Astrocyte (in vitro differentiated cells and primary cell): ENCODE measurements at places on chromosomes 7 and 10. TPM values are rescaled to one million over a fixed set of nuclear protein-coding genes. Genes with fewer than 3 reads are reported as not detected.

Gene VIPR2
- total RNA-seq = 0.43 and 0.68 TPM in 2 replicates

Gene KCP
- total RNA-seq = 0.20 and 0.41 TPM in 2 replicates

Gene VWDE
- 0.77 and 1.8 TPM in 2 replicates for total RNA-seq

Gene ZCWPW1
- total RNA-seq = 2.1 and 2.6 TPM in 2 replicates

Gene VWA2
- total RNA-seq = 0.25 TPM in 1 of 2 replicates, not detected in the other

Gene UNCX
- total RNA-seq = not detected in 2 replicates

- H3K27me3 ChIP-seq = peaks cover 7% of the 10 kb centered on the region
- H3K4me3 ChIP-seq = no peak overlapping the region
- DNase-seq = peak; percentile 49
Measured at GRCh38 chr10:15436696-15437095, 65.6 kb upstream of the FAM171A1 start.

DNA sequence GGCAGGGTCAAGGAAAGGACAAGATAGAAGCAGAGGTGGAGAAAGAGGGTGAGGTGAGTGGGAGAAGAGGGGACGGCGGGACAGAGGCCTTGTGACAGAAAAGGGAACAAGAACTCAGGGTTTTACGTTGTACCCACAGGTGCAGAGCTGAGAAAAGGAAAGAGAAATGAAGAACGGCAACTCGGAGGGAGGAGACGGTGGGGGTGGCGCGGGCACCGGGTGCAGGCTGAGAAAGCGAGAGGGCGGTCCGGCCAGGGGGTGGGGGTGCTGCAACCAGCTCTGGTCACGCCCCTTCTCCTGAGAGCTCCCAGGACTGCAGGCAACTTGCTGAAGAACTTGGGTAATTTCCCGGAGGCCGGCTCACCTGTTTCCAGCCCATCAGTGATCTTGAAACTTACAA, 65.3 kb downstream of the CARD11 start:
- peaks cover 7% of the 10 kb centered on the region for H3K27me3 ChIP-seq
- DNase-seq = no peak
- H3K36me3 ChIP-seq = no peaks in the 10 kb centered on the region
- H3K4me3 ChIP-seq = no peak overlapping the region
- no peaks in the 10 kb centered on the region for H3K4me1 ChIP-seq

- H3K27ac ChIP-seq = no peak overlapping the region
- H3K27me3 ChIP-seq = no peaks in the 10 kb centered on the region
- DNase-seq = peak; percentile 12
- H3K4me3 ChIP-seq = no peak overlapping the region
- no peaks in the 10 kb centered on the region for H3K36me3 ChIP-seq
Measured at GRCh38 chr7:133434246-133434865, 181.5 kb downstream of the EXOC4 start.

DNA sequence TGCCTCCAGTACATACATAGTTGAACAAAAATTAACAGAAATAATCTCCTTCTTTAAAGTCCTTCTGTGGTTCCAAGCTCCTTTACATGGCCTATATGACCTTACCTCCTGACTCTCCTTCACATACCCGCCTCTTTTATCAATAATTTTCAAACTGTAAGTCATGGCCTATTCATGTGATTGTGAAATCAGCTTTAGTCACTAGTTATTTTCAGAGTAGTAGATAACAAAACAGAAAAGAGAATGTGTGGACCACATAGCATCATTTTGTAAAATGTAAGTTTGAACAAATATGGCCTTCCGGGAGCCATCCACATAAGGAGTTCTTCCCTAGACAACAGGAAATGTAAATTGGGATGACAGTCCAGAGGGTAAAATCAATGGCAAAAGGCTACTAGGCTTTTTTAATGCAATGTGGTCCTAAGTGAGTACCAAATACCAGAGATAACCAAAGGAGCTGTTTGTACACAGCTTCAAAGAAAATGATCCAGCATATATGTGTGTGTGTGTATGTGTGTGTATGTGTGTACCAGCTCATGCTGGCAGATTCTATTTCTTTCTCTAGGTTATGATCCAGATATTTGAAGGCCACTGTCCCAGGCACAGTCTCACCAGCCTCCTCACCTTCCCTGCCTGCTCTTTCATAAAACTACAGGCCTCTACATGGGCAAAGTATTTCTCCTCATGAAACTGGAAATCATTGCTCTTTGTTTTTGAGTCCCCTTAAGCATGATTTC, 12.3 kb upstream of the FAM133B start:
- H3K27ac ChIP-seq = no peak overlapping the region
- no peak for DNase-seq
- H3K27me3 ChIP-seq = no peaks in the 10 kb centered on the region
- peaks cover 17% of the 10 kb centered on the region for H3K36me3 ChIP-seq

DNA sequence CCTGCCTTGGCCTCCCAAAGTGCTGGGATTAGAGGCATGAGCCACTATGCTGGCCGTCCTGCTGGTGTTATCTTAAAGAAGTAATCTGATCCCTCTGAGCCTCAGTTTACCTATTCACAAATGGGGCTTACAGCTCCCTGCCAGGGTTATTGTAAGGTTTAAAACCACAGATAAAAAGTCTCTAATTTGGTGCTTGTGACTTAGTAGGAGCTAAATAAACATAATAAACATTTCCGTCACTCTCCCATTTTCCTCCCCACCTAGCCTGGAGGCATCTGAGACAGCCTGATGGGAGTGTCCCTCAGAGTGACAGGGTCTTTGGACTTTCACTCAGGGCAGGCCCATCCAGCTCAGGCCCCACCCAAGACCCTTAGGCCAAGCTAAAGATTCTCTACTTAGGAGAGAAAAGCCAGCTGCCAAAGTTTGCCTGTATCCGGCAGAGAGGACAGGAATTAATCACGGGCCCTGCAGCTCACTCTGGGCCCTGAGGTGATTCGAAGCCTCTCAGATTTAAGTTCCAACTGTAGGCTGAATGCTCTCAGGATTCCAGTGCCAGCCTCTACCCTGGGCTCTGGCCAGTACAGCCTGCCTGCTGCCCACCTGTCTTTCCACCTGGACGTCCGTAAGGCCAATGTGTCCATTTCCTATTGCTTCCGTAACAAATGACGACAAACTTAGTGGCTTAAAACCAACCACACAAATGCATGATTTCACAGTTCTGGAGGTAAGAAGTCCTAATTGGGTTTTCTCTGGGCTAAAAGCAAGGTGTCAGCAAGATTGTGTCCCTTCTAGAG, 21.8 kb upstream of the DUSP5 start:
- no peaks in the 10 kb centered on the region for H3K36me3 ChIP-seq
- H3K4me1 ChIP-seq = peaks cover 11% of the 10 kb centered on the region
- no peak for DNase-seq
- no peak overlapping the region for H3K4me3 ChIP-seq
- no peak overlapping the region for H3K27ac ChIP-seq

DNA sequence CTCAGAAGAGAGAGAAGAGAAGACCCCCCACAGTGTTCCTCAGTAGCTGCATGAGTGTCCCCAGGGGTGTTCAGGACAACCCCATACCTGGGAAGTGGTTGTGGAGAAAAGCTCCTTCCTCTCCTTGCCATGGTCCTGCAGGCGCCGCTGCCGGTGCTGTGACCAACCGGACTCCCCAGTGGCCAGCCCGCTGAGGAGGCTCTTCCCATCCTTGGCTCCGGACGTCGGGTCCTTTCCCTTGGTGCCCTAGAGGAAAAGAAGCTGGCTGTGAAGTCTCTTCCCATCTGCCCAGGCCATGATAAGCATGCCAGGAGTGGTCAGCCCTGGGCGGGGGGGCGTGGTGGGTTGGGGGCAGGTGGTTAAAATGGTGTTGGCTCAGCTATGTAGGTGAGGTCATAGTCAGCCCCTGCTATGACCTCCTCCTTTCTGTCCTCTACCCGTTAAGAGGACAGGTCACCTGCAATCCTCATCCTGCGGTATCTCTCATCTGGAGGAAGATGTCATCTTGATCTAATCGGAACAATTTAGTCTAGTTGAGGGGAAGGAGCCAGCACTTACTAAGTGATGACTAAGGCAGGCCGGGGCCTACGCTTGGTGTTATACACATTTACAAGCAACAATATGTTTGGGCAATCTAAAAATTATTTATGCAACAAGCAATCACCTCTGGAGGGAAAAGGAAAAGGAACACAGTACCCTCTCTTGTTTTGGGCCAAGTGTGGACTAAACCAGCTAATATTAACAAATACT, 13.2 kb downstream of the WDR91 start:
- peak overlapping the region; percentile 6 for H3K27ac ChIP-seq
- peaks cover 4% of the 10 kb centered on the region for H3K36me3 ChIP-seq
- H3K4me1 ChIP-seq = peaks cover 21% of the 10 kb centered on the region

- H3K36me3 ChIP-seq = no peaks in the 10 kb centered on the region
- no peak overlapping the region for H3K27ac ChIP-seq
- DNase-seq = peak; percentile 18
- H3K4me1 ChIP-seq = no peaks in the 10 kb centered on the region
- H3K4me3 ChIP-seq = no peak overlapping the region
- H3K27me3 ChIP-seq = no peaks in the 10 kb centered on the region
Measured at GRCh38 chr7:111796671-111797070, 234.4 kb upstream of the IMMP2L start.

- DNase-seq = no peak
- H3K27me3 ChIP-seq = no peaks in the 10 kb centered on the region
- no peaks in the 10 kb centered on the region for H3K4me1 ChIP-seq
- no peak overlapping the region for H3K4me3 ChIP-seq
- H3K36me3 ChIP-seq = no peaks in the 10 kb centered on the region
Measured at GRCh38 chr7:35565927-35566326, 129.0 kb downstream of the HERPUD2 start.

GRCh38 chr10:63651864-63652263, 130.7 kb downstream of the REEP3 start:
- H3K27me3 ChIP-seq = no peaks in the 10 kb centered on the region
- no peak overlapping the region for H3K4me3 ChIP-seq
- no peak for DNase-seq
- H3K36me3 ChIP-seq = no peaks in the 10 kb centered on the region
- H3K4me1 ChIP-seq = no peaks in the 10 kb centered on the region

DNA sequence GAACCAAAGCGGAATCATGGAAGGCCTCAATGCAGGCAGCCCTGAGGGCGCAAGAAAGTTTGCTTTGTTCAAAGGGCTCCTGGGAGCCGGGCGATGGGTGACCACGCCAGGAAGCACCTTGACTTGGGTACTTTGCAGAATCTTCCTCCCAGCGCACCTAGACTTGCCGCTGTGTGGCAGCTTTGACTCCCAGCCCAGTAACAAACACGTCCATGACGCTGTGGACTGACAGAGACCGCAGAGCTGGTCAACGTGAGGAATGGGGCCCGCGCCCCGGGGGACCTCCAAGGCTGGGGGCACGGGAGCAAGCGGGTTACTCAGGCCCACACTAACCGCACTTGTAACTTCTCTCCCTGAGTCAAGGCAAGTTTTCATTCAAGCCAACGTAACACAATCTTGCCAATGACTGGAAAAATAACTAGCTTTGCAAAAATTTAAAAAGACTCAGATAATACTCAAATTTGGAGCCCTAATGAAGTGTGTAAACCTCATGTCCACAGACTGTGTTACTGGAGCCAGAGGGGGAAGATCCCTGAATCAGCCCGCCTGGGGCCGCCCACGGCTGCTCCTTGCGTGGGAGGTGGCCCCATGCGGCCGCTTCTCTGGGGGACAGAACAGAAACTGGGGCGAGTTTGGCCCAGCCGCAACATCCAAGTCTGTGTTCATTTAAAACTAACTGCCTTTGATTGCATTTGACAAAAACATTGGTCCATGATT, 130.8 kb downstream of the DNAJB6 start:
- H3K4me3 ChIP-seq = no peak overlapping the region
- DNase-seq = no peak
- H3K27ac ChIP-seq = no peak overlapping the region

GRCh38 chr10:59055045-59055444, 121.4 kb upstream of the PHYHIPL start:
- DNase-seq = no peak
- no peaks in the 10 kb centered on the region for H3K4me1 ChIP-seq
- H3K27me3 ChIP-seq = peaks cover 18% of the 10 kb centered on the region
- H3K4me3 ChIP-seq = no peak overlapping the region

- H3K4me1 ChIP-seq = peaks cover 2% of the 10 kb centered on the region
- H3K4me3 ChIP-seq = no peak overlapping the region
- peaks cover 39% of the 10 kb centered on the region for H3K36me3 ChIP-seq
Measured at GRCh38 chr7:38220452-38220851, 42.4 kb downstream of the STARD3NL start.

GRCh38 chr7:135697276-135698049, 30.5 kb downstream of the SLC13A4 start:
- DNase-seq = no peak
- H3K36me3 ChIP-seq = no peaks in the 10 kb centered on the region
- no peaks in the 10 kb centered on the region for H3K4me1 ChIP-seq
- H3K27ac ChIP-seq = no peak overlapping the region
- no peak overlapping the region for H3K4me3 ChIP-seq
- H3K27me3 ChIP-seq = no peaks in the 10 kb centered on the region

- DNase-seq = no peak
- no peak overlapping the region for H3K27ac ChIP-seq
- no peaks in the 10 kb centered on the region for H3K36me3 ChIP-seq
- no peaks in the 10 kb centered on the region for H3K4me1 ChIP-seq
- no peak overlapping the region for H3K4me3 ChIP-seq
- no peaks in the 10 kb centered on the region for H3K27me3 ChIP-seq
Measured at GRCh38 chr10:82969405-82969804, 1094.4 kb downstream of the NRG3 start.

- peak overlapping the region; percentile 86 for H3K27ac ChIP-seq
- no peak for DNase-seq
- H3K4me3 ChIP-seq = no peak overlapping the region
- peaks cover 33% of the 10 kb centered on the region for H3K4me1 ChIP-seq
Measured at GRCh38 chr7:74092321-74092963, 8.8 kb downstream of the LIMK1 start.

- no peak overlapping the region for H3K27ac ChIP-seq
- H3K4me1 ChIP-seq = no peaks in the 10 kb centered on the region
- DNase-seq = no peak
- H3K4me3 ChIP-seq = no peak overlapping the region
Measured at GRCh38 chr7:125127304-125127703, 197.7 kb upstream of the POT1 start.

DNA sequence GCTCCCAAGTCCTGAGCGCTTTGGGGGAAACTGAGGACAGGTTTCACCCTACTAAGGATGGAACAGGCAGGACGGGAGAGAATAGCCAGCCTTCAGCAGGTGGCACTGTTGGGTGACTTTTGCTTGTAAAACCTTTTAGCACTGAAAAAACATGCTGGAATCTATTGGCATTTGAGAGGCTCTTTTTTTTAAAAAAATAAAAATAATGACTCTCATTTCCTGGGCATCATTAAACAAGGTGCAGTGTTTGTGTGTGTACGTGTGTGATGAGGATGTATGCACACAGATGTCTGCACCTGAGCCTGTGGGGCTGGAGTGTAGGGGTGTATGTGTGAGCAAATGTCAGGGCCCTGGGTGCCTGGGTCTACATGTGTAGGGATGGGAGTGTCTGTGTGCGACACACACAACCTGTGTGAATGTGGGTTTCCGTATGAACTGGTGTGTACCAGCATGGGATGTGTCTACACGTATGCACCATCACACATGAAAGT, 177.9 kb downstream of the RPS24 start:
- peak; percentile 24 for DNase-seq
- H3K27ac ChIP-seq = no peak overlapping the region
- H3K4me1 ChIP-seq = peaks cover 12% of the 10 kb centered on the region

DNA sequence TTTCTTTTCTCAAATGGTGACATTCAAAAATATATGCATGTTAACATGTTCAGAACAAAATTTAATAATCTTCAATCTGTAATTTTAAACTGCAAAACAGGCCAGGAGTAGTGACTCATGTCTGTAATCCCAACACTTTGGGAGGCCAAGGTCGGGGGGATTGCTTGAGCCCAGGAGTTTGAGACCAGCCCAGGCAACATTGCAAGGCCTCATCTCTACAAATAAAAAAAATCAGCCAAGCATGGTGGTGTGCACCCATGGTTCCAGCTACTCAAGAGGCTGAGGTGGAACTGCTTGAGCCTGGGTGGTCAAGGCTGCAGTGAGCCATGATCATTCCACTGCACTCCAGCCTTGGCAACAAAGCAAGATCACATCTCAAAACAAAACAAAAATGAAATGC, 394.3 kb downstream of the PARD3 start:
- no peak for DNase-seq
- no peaks in the 10 kb centered on the region for H3K4me1 ChIP-seq
